ENCODE measurements at places on chromosomes 6 and 20.

GRCh38 chr6:113763876-113764275, 93.3 kb upstream of the MARCKS start:
- no peak for DNase-seq

GRCh38 chr20:58017231-58017969, 211.1 kb downstream of the ANKRD60 start:
- DNase-seq = peak; percentile 81

GRCh38 chr20:62938105-62938888, at the start of gene GID8:
Gene GID8, plus strand, starts transcription at chr20:62938147. Its CDS starts 3,356 bp downstream, at chr20:62941503.
- peak; percentile 64 for DNase-seq

- no peak for DNase-seq
Measured at GRCh38 chr6:90383196-90383822, 86.7 kb upstream of the BACH2 start.

DNA sequence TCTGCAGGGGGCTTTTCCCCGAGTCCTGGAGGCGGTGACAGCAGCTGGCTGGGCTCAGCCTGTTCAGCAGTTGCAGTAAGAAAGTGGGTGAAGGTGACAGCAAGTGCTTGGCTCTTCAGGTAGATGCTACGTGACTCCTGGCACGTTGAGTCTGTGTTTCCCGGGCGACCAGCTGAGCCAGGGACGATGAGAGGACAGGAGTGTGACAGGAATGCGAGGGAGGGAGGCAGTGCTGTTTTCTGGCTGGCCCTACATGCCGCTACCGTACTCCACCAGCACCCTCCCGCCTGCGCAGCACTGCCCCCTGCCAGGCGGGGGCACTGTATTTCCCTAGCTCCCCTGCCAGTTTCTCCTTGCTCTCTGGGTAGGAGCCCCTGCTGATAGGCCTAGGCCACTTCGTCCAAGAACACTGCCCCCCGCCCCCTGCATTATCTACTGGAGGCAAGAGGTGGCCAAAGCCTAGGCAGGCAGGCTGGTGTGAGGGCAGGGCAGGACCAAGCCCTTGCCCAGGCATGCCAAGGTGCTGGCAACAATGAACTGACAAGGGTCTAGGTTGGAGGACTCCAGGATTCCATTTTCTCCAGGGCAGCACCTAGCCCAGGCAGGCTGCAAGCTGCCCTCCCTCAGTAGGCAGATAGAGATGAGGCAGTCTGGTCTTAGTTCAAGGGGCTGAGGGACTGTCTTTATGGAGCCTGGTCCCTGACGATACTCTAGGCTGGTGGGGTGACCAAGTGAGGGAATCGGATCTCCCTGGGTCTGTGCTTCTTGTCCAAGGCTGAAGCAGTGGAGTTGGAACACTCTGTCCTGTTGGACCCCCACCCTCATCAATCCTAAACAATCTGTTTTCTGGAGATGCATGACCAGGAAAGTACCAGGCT, 19.2 kb downstream of the MRPS18A start:
- DNase-seq = peak; percentile 70

DNA sequence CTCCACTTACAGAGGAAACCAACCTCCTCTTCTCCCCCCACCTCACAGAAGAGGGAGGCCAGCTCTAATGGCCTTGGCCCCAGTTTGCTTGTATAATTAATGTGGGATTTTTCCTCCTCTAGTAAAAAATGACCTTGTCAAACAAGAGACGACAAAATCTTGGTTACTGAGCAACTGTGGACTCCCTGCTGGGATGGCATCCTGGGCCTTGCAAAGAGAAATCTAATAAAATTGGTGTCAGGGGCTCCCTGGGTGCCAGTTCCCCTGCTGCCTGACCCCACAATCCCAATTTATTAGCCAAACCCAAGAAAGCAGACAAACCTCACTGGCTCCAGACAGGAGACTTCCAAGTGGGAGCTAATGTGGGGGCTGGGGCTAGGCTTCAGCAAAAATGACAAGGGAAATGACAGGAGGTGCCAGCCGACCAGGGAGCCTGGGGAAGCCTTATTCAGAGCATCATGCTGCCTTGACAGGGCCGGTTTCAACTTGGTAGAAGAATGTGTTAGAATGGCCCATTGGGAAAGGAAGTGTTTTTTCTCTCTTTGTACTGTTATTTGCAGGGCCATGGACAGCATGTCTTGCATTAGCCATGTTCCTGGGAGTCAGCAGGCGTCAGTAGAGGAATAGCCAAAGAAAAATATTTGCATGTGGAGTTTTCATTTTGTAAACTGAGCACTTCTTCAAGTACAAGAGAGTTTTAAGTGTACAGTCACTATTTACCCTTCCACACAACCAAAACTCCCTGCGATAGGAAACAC, 816.9 kb downstream of the DHX35 start:
- DNase-seq = no peak

Data from transverse colon (tissue), 4 donors.